ENCODE measurements at places on chromosomes 5 and 9.

GRCh38 chr9:99762470-99762869 is 59.2 kb upstream of the NR4A3 start:
- DNase-seq, result no peak

DNA sequence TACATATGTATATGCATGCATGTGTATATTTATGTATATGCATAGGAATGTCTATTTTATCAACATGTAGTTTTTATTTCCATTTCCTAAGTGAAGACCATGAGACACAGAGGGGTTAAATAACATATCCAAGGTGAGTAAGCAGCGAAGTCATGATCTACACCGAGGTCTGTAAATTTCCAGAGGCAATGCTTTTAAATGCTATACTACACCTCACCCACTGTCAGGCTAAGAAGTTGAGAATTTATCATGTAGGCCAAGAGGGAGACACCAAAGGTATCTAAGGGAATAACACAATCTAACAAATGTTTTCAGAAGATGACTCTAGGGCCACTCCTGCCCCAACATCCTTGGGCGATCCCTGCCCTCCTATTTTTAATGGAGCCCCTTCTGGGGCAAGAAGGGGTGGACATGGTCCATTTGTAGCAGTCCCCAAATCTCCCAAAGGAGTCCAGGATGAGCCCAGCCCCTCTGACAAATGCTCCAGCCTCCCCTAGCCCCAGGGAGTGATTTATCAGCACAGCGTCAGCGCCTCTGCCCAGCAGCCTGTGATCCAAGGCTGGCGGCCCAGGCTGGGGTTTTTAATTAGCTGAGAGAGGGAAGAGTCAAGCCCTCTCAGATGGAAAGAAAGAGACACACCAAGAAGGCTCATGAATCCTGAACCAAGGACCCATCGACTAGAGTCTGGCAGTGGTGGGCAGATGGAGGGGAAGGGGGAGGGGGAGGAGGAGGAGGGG is 339.9 kb downstream of the ASTN2 start:
- no peak for DNase-seq

DNA sequence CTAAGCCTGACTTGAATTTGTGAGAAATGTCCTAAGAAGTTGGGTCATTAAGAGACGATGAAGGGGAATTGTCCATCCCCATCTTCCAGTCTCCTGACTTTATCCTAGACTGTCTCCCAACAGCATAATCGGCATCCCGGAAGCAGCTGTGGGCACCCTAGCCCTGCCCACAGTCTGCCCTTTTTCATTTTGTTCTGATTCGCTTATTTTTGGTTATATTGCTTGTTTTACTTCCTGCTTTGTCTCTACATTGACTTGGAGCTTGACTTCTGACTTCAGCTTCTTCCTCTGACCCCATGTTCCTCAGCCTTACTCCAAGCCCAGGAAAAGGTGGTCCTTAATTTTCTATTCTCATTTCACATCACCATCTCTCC is 41.8 kb downstream of the UGCG start:
- DNase-seq, result no peak

- DNase-seq, result no peak
Measured at GRCh38 chr5:82655078-82655477, 376.9 kb upstream of the RPS23 start.

- no peak for DNase-seq
Measured at GRCh38 chr5:33417632-33418031, 23.1 kb upstream of the TARS1 start.

DNA sequence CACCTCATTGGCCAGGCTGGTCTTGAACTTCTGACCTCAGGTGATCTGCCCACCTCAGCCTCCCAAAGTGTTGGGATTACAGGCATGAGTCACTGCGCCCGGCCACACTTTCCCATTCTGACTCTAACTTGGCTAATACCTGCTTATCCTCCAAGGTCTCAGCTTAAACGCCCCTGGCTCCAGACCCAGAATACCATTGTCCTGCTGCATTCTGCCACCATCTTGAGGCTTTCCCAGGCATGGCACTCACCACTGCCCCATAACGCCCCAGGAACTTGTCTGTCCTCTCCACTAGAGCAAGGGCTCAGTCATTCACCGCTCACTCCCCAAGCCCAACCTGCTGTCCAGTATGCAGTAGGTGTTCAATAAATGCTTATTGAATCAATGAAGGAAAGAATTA is 39.8 kb downstream of the CAMK2A start:
- no peak for DNase-seq

GRCh38 chr9:98375138-98375726 is 119.8 kb upstream of the TBC1D2 start:
- no peak for DNase-seq

- no peak for DNase-seq
Measured at GRCh38 chr5:21424907-21425306, 1428.2 kb downstream of the CDH12 start.

- DNase-seq, result no peak
Measured at GRCh38 chr5:112630246-112631009, 107.3 kb upstream of the APC start.

- no peak for DNase-seq
Measured at GRCh38 chr5:172597755-172598155, 43.3 kb upstream of the NEURL1B start.

DNA sequence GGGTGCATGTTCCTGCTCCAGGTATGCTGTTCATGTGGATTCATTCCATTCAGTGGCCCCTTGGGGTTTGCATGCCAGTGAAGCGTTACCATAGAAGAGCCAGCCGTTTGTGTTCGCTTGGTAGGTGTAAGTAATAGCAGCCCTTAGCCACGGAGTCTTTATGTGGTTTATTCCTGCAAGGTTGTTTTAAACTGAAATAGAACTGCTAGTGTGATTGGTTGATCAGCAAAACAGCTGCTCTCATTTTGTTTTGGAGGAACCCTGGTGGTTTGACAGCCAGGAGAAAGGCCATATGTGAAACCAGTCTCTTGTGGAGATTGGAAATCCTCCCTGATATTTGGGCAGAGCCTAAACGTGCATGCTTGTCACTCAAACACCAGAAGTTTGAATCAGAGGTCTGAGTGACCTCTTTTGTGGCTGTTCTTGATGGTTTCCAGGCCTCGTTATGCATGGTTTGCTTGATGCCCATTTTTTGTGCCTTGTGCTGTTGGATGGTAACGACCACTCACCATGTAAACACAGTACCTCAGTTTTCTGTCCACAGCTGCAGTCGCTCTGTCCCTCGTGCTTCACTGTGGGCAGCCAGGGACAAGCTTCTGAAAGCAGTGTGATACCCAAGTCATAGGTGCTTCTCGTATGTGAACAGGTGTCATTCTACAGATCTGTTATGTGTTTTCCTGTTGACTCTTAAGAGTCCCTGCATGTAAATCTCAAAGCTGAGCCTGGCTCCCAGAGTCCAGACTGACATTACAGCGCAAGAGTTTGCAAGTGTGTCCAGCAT is 58.3 kb upstream of the NXNL2 start:
- no peak for DNase-seq

- no peak for DNase-seq
Measured at GRCh38 chr9:83656032-83656680, 33.2 kb downstream of the IDNK start.

- DNase-seq, result no peak
Measured at GRCh38 chr5:171395042-171395441, 7.4 kb downstream of the NPM1 start.

GRCh38 chr9:123039617-123040219 is 6.3 kb downstream of the GPR21 start:
- no peak for DNase-seq

- no peak for DNase-seq
Measured at GRCh38 chr9:84875193-84875592, 205.7 kb downstream of the NTRK2 start.

DNA sequence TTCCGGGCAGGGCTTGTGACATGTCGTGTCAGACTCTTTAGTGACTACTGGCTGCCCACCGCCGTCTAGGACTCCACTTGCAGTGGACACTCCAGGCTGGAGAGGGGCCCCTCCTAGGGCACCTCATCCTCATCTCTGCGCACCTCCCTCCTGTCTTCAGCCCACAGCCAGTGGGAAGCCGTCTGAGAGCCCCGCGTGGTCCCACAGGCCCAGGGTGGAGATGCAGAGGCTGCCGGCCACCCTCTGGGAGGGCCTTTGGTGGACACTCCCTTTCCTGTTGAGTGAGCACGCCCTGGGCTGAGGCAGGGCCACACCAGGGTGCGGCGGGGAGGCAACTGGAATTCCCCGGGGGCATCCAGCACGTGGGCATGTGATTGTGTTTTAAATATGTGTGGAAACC is 80.5 kb downstream of the IRX2 start:
- DNase-seq, result no peak

GRCh38 chr9:128493424-128493823 is 11.1 kb upstream of the GLE1 start:
- no peak for DNase-seq

- DNase-seq, result no peak
Measured at GRCh38 chr5:101271416-101271815, 368.3 kb upstream of the ST8SIA4 start.

DNA sequence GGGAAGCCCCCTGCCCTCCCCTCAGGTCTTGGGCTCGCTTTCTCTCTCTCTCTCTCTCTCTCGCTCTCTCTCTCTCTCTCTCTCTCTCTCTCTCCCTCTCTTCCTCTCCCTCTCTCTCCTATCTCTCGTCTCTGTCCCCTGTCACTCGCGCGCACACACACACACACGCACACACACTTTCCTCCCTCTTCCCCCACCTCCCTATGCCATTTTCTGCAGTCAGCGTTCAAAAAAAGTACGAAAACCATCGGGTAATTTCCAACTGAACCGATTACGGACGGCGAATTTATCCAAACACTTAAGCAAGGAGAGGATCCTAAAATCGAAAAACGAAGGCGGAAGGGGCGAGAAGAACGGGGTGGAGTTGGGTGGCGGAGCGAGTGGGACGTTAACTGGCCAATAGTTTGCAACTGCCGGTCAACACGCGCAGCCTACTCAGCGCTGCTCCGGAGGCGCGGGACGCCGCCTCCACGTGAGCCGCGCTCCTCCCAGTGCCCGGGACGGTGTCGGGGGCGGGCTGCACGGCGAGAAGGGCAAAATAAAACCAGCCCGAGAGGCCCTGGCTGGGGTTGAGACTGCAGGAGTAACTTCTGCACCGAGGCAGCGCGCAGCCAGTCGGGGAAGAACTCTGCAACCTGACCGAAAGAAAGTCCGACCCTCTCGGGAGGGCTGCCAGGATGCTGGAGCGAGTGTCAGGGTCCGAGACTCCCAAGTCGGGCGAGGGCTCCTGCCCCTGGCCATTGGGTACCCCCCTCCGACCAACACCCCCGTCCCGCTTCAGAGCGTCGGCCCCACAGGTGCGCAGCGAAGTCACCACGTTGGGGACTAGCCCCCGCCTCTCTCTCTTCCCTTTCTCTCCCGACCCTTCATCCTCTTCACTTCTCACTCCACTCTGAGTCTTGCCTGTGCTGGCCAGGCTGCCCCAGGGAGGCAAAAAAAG is 24.9 kb upstream of the ELAVL2 start:
- no peak for DNase-seq

GRCh38 chr9:121735793-121736770 is 84.6 kb downstream of the DAB2IP start:
- no peak for DNase-seq

DNA sequence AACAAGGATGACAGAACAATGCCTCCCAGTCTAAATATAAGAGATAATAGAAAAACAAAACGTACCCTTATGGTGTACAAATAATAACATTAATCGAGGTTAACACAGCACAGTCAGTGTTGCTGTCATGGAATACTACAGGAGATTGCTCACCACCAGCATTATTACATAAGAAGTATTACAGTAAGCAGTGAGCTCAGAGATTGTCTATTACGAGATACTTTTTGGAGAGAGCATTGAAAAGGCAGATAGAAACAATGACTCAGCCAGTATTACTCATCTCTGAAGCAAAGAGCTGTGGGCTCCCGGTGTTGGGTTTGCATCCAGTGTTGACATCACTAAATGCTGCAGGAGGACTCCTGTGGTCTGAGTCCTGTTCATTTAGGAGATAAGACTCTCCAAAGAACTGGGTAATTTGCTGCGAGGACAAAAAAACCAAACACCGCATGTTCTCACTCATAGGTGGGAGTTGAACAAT is 191.9 kb upstream of the SEMA6A start:
- no peak for DNase-seq

GRCh38 chr5:130937046-130937445 is 228.0 kb downstream of the HINT1 start:
- DNase-seq, result no peak

- DNase-seq, result peak; percentile 86
Measured at GRCh38 chr9:128552153-128552743, at the start of gene SPTAN1. Gene SPTAN1 (plus strand): TSS chr9:128552587. CDS start chr9:128566741, 14,154 bp downstream.

- DNase-seq, result no peak
Measured at GRCh38 chr5:71883742-71884103, 164.6 kb downstream of the CARTPT start.

DNA sequence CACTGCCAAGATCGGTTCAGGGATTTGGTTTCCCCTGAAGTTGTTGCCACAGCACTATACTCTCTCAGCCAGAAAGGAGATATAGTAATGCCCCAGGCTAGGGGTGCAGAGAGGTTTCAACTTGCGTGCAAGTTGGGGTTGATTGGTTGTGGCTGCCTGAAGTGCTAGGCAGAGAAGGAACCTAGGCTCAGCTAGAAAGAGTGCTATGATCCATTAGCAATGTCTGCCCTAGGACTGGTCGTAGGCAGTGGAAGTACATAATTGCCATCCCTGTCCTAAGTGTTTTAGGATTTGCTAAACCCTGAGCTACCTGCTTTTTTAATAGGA is 136.6 kb upstream of the SMIM23 start:
- DNase-seq, result no peak

- DNase-seq, result no peak
Measured at GRCh38 chr9:16057541-16057940, 504.7 kb downstream of the CCDC171 start.

DNA sequence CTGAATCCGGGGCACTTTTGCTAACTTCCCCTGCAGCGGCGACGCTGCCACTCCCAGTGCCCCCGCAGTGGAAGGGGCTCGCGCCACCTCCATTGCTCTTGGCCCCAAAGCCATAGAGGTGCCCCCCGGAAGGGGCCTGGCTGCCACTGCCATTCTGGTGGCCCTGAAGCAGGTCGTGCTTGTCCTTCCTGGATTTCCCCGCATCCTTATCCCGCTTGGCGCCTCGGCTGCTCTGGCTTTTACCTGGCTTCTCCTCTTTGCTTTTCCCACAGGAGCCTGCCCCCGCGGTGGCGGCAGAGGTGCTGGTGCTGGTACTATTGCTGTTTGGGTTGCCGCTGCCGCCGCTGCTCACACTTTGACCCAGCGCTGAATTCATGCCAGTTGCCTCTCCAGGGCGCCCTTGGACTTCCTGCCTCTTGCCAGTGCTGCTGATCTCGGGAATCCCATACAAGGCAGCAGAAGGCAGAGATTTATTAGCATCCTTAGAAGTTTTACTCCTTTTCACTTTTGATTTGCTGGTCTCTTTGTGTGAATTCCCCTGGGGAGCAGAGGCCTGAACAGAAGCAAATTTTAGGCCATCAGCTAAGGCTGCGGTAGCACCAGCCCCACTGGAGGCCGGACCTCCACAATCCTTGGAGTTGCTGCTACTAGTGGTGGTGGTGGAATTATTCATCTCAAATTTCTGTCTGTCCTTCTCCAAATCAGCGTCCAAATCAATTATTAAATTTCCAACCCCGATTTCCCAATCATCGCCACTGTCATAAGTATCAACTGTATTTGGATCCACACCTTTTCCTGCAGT is 2.1 kb downstream of the ZNF608 start:
- no peak for DNase-seq

DNA sequence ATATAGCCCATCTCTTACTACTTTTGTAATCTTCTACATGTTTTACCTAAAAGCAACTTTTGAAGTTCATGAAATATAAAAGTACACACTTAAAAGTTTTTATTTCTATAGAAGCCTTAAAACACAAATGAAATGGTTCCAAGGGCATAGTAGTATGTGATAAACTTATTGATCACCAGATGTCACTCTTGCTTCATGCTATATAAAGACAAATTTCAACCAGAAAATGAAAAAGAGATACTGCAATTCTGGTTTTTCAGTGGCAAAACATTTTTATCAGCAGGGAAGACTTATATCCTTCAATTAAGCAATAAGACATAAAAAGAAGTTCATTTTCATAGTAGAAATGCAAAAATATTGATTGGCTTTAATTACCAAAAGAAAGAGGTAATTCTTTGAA is 69.4 kb upstream of the FBXL17 start:
- no peak for DNase-seq

Data from stimulated activated CD4-positive, alpha-beta T cell treated with anti-CD3 and anti-CD28 coated beads, Interleukin-12 subunit alpha, Interleukin-12 subunit beta, amount 100 ng/mL, for 24 hours (primary cell).